ENCODE measurements at places on chromosomes 7 and 10.
A peak's percentile ranks its signal among the peaks of the same experiment; 100 is the strongest.

GRCh38 chr10:4226941-4227540 lies 442.0 kb upstream of the KLF6 start:
- no peak for DNase-seq

- DNase-seq, result no peak
Measured at GRCh38 chr10:111323389-111323966, 246.6 kb downstream of the ADRA2A start.

DNA sequence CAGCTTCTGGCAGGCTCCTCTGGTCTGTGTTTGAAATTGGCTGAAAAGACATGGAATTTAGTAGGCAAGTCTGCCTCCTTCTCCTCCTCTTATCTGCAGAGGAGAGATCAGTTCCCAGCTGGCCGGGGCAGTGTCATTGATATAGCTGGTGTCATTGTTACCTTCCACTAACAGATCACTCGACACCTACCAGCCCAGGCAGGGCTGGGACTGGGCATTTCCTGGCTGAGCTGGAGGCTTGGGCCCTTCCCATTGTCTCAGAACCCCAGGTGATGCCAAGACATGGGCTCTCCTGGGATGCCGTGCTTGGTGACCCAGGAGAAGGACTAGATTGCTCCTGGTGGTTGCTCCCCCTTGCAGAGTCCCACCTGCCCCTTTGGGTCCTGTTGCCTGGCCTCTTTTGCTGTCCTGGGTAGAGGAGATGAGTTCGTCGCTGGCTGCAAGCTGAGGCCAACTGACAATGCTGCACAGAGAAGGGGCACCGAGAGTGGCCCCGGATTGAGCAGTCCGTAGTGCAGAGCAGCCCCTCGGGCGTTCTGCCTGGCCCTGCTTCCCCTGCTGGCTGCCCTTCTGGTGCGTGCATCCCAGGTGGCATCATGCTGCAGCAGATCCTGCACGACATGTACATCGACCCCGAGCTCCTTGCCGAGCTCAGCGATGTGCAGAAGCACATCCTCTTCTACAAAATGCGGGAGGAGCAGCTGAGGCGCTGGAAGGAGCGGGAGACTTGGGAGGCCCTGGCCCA lies at the start of gene SH2D4B:
TSS of gene SH2D4B (plus strand) at position 167 of the 745 bp plus-strand sequence. CDS start at position 597, 430 bp downstream.
- DNase-seq, result no peak

DNA sequence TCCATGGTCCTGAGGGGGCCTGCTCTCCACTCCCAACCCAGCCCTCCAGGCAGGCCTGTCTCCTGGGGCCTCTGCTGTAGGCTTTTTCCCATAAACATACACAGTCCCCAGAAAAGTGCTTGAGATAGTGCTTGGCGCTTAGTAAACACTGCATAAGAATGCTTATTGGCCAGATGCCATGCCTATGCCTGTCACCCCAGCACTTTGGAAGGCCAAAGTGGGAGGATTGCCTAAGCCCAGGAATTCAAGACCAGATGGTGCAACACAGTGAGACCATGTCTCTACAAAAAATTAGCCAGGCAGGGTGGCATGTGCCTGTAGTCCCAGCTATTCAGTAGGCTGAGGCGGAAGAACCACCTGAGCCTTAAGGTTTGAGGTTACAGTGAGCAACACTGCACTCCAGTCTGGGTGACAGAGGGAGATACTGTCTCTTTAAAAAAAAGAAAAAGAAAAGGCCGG lies 24.6 kb upstream of the ASL start:
- no peak for DNase-seq

DNA sequence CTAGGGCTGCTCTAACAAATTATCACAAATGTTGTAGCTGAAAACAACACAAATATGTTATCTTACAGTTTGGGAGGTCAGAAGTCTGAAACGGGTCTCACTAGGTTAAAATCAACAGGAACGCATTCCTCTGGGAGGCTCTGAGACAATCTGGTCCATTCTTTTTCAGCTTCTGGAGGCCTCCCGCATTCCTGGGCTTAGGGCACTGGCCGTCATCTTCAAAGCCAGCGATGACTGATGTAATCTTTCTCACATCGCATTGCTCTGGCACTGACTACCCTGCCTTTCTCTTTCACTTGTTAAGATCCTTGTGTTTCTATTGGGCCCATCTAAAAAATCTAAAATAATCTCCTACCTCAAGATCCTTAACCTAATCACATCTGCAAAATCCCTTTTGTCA lies 1071.5 kb upstream of the C7orf33 start:
- DNase-seq, result peak; percentile 15

GRCh38 chr7:21029006-21029405 lies 242.3 kb upstream of the SP8 start:
- peak; percentile 23 for DNase-seq
